ENCODE measurements at places on chromosomes 3 and 15.

GRCh38 chr15:96292635-96293034 is 37.9 kb upstream of the NR2F2 start:
- DNase-seq, result no peak

DNA sequence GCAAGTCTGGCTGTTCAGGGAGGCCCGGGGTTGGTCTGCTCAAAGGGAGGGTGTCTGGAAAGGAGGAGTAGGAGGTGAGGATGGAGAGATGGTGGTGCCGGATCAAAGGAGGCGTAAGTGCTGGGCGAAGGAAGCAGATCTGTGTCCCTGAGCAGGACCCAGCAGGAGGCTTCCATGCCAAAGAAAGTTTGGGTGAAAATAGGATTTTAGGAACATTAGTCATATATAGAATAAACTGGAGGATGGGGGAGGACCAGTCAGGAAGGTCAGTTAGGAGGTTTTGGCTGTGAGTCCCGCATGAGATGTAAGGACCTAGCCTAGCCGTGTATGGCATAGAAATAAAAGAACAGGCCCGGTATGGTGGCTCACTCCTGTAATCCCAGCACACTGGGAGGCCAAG is 28.6 kb upstream of the VPS8 start:
- DNase-seq, result no peak

DNA sequence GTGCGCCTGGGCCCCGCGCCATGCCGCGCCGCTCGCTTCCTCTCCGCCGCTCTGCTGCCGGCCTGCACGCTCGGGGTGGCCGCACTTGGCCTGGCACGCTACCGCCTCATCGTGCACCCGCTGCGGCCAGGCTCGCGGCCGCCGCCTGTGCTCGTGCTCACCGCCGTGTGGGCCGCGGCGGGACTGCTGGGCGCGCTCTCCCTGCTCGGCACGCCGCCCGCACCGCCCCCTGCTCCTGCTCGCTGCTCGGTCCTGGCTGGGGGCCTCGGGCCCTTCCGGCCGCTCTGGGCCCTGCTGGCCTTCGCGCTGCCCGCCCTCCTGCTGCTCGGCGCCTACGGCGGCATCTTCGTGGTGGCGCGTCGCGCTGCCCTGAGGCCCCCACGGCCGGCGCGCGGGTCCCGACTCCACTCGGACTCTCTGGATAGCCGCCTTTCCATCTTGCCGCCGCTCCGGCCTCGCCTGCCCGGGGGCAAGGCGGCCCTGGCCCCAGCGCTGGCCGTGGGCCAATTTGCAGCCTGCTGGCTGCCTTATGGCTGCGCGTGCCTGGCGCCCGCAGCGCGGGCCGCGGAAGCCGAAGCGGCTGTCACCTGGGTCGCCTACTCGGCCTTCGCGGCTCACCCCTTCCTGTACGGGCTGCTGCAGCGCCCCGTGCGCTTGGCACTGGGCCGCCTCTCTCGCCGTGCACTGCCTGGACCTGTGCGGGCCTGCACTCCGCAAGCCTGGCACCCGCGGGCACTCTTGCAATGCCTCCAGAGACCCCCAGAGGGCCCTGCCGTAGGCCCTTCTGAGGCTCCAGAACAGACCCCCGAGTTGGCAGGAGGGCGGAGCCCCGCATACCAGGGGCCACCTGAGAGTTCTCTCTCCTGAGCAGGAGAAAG is 951 bp downstream of the GPR62 start:
- peak; percentile 16 for DNase-seq

GRCh38 chr15:26888761-26889160 is 21.9 kb downstream of the GABRA5 start:
- no peak for DNase-seq

DNA sequence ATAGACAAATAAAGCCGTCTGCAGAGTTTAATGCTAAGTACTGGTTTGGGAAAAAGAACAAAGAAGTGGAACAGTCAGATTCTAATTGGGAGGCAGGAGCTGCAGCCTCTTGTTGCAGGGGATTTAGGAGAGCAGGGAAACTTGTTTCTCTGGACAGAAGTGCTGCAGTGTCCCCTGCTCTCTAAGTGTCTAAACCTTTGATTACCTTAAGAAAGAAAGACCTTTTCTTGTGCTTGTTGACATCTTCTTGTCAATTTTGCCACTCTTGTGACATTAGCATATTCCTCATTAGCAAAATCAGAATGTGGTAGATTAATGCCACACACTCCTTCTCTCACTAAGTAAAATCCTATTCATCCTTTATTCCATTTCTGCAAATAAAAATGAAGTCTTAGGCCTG is 38.8 kb downstream of the TRAT1 start:
- DNase-seq, result no peak

- DNase-seq, result no peak
Observed at GRCh38 chr3:59192473-59192872, 142.6 kb upstream of the CFAP20DC start.

- no peak for DNase-seq
Observed at GRCh38 chr3:98329392-98330124, 24.1 kb upstream of the OR5K4 start.

DNA sequence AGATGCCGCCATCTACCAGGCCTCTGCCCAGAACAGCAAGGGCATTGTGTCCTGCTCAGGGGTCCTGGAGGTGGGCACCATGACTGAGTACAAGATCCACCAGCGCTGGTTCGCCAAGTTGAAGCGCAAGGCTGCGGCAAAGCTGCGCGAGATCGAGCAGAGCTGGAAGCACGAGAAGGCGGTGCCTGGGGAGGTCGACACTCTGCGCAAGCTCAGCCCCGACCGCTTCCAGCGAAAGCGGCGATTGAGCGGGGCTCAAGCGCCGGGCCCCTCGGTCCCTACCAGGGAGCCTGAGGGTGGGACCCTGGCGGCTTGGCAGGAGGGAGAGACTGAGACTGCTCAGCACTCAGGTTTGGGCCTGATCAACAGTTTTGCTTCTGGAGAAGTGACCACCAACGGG is 22.6 kb downstream of the ALPK3 start:
- DNase-seq, result no peak

DNA sequence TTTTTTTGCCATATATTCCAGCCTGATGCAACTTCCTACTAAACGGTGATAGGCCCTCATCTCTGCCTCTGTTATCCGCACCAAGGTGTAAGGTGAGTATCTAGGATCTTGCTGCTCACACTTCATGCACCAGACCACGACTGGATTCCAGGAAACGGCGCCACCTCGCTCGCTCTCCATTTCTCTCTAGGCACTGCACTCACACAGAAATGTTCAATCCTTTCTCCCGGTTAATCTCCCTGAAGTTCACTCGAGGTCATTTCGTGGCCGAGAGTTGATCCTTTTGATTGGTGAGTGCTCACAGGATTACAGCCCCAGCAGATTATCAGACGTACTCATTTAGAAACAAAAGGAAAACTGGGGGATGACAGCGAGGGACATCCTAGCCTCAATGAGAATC is 28.1 kb downstream of the MCF2L2 start:
- DNase-seq, result no peak

- DNase-seq, result no peak
Observed at GRCh38 chr3:62159709-62160092, 213.6 kb downstream of the FEZF2 start.

- DNase-seq, result no peak
Observed at GRCh38 chr3:47083786-47084185, 80.1 kb downstream of the SETD2 start.

DNA sequence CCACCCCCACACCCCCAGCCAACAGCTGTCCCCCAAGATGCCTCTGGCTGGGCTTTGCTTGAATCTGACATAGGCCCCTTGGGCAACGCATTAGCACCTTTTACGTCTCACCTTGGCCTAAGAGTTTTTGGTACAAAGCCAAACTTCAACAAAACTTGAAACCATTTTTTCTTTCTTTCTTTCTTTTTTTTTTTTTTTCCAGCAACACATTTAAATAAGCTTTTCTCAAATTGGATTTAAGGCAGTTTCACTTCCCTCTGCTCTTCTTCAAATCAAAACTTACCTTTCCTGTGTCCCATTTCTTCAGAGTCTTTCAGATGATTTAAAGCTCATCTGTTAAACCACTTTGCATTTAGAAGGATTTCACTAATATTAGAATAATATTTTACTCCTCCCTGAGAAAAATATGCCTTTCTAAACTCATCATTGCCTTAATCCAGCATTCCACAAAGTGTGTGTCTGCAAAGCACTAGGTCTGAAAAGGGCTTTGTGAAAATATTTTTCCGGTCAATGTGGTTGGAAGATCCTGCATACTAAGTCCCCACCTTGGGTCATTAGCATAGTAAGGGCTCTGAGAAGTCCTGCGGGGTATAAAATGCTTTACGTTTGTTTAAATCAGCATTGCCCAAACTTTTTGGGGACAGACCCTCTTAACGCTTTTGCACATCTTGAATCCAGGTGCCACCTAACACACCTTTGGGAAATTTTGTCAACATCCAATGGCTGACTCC is 217.0 kb downstream of the TLE3 start:
- DNase-seq, result no peak

GRCh38 chr3:182725372-182726251 is 67.7 kb upstream of the ATP11B start:
- no peak for DNase-seq

GRCh38 chr15:57144448-57144847 is 226.0 kb downstream of the TCF12 start:
- DNase-seq, result no peak

DNA sequence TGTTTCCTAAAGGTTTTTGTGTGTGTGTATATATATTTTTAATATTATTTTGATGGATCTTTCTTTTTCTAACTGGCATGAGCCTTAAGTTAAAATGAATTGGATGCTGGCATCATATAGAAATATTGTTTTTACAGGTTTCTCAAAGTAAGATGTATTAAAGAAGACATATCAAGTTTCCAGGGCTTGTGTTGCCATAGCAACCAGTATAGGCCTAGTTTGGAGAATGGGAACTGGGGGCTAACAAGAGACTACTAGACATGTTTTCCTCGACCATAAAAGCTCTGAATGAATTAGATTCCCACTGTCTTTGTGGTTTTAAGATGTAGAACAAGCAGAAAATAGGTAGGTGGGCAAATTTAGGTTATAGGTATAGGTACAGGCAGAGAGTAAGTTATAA is 771.4 kb downstream of the TUSC7 start:
- no peak for DNase-seq

- DNase-seq, result no peak
Observed at GRCh38 chr3:107209302-107209990, 167.8 kb upstream of the CCDC54 start.

DNA sequence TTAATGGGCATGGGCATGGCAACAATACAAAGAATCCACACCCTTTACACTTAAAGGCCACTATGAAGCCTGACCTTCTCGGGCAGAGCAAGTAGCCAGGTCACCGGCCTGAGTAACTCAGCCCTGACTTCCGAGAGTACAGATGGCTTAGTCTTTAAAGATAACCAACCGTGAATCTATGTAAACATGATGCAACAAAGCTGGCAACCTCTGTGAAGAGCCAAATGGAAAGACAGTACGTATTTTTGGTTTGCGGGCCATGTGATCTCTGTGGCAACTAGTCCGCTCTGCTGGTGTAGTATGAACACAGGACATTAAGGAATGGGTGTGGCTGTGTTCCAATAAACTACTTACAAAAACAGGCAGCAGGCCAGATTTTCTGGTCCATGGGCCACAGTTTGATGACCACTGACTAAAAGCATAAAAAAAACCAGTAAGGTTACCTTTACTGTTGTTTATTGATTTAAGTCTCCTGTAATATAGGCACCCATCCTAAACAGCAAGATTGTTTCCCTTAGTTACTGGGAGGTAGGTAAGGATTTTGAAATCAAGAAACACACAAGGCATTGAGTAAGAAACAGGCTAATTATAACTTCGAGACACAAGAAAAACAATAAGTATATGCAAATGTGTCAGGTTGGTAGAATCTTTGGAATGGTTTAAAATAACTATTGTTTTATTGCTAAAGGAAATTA is 14.5 kb downstream of the RIOX2 start:
- DNase-seq, result no peak

- no peak for DNase-seq
Observed at GRCh38 chr15:55989383-55989782, 4.0 kb downstream of the NEDD4 start.

GRCh38 chr15:80864666-80865065 is 85.5 kb downstream of the CEMIP start:
- no peak for DNase-seq

- DNase-seq, result no peak
Observed at GRCh38 chr3:2023959-2024358, 74.7 kb upstream of the CNTN4 start.

DNA sequence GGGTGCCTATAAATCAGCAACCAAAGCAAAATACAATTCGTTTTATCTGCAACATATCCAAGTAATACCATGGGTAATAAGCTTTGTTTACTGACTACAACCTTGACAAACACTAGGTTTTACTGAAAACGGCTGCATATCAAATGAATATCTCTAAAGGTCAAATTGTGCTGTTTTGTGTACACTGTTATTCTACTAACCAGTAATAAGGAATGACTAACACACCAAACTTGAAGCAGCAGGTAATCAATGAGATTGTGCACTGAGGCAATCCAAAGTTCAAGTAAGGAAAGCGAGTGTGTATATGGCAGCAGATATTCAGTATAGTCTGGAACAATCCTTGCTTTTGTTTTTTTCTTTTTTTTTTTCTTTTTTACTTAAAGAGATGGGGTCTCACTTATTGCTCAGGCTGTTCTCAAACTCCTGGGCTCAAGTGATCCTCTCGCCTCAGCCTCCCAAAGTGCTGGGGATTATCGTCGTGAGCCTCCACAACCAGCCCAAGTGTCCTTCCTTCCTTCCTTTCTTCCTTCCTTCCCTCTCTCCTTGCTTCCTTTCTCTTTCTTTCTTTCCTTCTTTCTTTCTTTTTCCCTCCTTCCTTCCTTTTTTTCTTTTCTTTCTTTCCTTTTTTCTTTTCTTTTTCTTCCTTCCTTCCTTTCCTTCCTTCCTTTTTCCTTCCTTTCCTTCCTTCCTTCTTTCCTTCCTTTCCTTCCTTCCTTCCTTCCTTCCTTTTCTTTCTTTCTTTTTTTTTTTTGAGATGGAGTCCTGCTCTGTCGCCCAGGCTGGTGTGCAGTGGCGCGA is 34.9 kb downstream of the AP3S2 start:
- DNase-seq, result no peak

DNA sequence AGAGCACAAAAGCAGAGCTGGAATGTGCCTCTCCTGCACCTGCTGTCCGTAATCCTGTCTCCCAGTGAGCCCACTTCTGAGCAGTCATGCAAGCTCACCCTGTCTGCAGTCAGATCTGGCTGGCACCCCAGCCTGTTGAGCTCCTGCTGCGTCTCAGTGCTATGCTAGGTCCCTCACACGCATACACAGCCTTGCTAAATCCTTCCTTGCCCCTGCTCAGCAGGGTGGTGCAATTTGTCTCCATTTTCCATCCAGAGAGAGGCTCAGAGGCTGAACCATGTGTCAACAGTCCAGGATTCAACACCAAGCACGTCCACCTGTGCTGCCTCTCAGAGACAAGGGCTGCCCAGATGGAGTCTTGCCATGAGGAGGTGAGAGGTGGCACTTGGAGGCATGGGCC is 11.0 kb downstream of the POMGNT2 start:
- DNase-seq, result no peak

DNA sequence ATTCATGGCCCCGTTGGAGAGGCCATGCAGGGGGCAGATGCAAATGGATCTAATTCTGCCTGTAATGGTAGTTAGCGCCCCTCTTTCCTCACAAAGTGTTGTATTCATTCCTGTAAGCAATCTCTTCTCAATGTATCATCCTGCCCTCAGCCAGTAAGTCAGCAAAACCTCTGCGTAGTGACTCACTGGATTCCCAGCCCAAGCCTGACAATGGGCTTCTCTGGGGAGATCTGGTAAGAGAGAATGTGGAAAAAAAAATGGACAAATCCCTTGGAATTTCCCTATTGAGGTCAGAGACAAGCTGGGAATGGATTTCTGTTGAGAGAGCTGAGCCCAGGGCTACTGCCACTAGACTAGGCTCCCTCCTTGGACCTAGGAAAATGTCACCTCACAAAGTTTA is 25.4 kb downstream of the ADPGK start:
- DNase-seq, result no peak

- no peak for DNase-seq
Observed at GRCh38 chr15:62455441-62455921, 290.4 kb upstream of the C2CD4B start.

Measured in stimulated activated CD4-positive, alpha-beta T cell treated with anti-CD3 and anti-CD28 coated beads, TNF-alpha, amount 100 ng/mL, for 1 hour (primary cell).